ENCODE measurements at places on chromosomes 13 and 19.

DNA sequence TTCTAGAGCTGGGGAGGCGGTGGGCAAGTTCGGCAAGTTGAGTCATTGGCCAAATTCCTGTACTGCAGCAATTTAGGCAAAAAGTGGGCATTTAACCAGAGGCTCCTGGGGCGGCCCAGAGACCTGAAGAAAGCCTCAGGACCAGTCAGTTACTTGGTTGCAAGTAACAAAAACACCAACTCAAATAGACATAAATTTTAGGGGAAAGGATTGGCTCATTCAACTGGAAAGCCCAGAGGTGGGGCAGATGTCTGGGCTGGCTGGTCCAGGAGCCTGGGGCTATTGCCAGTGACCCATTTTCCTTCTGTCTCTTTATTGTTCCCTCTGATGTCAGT is 97.1 kb downstream of the SIPA1L3 start:
- DNase-seq, result no peak

- DNase-seq, result no peak
These were observed 126.4 kb downstream of the POU4F1 start for GRCh38 chr13:78476910-78477309.

- no peak for DNase-seq
These were observed 39.8 kb upstream of the MBNL2 start for GRCh38 chr13:97182111-97182890.

- DNase-seq, result no peak
These were observed at the start of gene ELANE for GRCh38 chr19:852136-853013. Gene ELANE, plus strand, starts transcription at chr19:852303. Its CDS starts 26 bp downstream, at chr19:852329.

DNA sequence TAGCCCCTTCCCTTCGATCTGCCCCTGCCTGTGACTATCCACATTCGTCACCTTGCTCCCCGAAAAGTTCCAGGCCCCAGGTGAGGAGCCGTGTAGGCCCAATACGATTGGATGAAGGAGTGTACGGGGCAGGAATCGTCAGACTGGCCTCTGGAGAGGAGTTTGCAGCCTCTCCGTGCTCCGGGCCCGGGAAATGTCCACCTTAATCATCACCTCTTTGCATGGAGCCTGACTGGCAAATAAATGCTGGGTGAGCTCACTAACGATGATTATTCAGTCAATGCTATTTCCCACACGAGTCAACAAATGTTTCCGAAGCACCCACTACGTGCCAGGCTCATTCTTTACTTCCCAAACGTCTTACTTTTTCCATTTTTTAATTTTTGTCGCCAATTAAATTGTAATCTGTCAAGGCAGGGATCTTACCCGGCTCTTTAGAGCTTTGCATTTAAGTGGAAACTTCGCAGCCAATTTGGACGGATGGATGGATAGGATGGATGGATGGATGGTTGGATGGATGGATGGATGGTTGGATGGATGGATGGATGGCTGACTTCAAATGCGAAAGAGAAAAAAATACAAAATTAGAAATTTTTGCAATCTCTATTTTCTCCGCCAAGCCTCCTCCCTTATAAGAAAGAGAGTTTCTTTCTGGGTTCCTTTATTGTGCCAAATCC is 45.8 kb downstream of the TGDS start:
- DNase-seq, result no peak
